Hematopoietic multipotent progenitor cell treated with erythropoietin and hydrocortisone succinate and interleukin-3 and kit ligand, for 8 days (in vitro differentiated cells): ENCODE measurements at places on chromosomes 11 and 22.
A peak's percentile ranks its signal among the peaks of the same experiment; 100 is the strongest.

DNA sequence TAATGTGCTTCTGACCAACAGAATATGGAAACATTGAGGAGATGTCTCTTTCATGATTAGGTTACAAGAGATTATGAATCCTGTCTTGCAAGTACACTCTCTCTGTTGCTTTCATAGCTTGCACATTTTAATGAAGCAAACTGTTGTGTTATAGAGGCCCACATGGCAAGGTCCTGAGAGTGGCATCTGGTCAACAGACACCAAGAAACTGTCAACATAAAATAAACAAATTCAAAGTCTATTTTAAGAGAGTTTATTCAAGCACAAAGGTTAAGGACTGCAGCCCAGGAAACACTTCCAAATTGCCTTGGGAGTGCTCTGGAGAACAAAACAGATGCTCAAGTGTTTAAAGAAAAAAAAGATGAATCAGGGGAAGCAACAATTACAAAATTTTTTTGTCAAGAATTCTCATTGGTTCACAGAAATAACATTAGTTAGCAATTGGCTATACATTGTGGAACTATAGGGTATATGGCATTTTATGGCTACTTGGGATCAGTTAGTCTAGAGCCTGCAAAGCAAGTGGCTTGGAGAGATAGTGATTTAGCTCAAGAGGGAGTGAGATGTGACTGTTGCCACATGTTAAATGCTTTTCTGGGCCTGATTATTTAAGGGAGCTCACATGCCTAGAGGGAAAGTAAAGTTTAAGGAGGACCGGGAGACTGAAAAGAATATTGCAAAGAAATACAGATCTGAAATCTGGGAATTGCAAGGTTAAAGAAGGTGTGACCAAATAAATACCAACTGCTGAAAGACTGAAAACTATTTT, 54.6 kb downstream of the CTSC start:
- no peak for DNase-seq

DNA sequence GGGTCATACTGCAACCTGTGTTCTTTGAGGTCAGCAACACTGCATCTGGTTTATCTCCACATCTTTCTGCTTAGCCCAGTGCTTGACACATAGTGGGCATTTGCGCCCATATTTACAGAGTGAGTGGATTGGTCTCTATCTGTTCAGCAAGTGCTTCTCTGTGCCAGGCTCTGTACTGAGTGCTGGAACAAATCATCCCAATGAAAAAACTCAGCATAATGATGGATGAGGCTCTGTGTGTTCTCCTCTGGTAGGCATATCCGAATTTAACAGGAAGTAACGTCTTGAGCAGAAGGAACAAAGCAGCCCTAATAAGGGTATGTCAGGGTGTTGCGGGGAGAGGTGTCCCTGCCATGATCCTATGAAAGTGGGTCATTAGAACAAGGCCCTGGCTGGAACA, 46.0 kb downstream of the MCM5 start:
- no peak for DNase-seq

GRCh38 chr22:24758164-24758799, 16.2 kb downstream of the PIWIL3 start:
- DNase-seq = peak; percentile 88

- DNase-seq = no peak
These were observed 18.1 kb upstream of the ELF5 start for GRCh38 chr11:34531663-34532062.

DNA sequence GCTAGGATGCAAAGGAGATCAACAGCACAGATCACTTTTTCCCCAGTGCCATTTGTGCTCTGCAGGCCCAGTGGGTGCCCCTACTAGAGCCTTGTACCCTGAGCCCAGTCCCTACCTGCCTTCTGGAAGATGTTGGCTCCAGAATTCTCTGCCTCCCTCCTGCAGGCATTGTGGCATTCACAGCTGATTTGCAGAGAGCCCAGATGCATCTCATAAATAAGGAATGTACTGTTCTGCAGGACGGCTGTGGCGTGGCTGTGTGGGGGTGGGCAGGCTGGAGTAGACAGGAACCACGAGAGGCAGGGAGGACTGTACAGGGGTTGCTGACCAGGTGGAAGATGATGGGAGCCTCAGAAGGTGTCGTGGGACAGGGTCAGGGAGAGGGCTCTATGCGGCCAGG, 11.2 kb upstream of the MIAT start:
- no peak for DNase-seq

GRCh38 chr22:40212121-40212520, 34.4 kb downstream of the TNRC6B start:
- DNase-seq = no peak

GRCh38 chr22:23775779-23776375, 3.2 kb downstream of the MMP11 start:
- no peak for DNase-seq

GRCh38 chr11:44604171-44604581, 38.7 kb downstream of the CD82 start:
- DNase-seq = no peak

- no peak for DNase-seq
These were observed 185.1 kb downstream of the CWF19L2 start for GRCh38 chr11:107272561-107272960.

GRCh38 chr22:17232406-17232805, 13.2 kb upstream of the ADA2 start:
- DNase-seq = no peak

DNA sequence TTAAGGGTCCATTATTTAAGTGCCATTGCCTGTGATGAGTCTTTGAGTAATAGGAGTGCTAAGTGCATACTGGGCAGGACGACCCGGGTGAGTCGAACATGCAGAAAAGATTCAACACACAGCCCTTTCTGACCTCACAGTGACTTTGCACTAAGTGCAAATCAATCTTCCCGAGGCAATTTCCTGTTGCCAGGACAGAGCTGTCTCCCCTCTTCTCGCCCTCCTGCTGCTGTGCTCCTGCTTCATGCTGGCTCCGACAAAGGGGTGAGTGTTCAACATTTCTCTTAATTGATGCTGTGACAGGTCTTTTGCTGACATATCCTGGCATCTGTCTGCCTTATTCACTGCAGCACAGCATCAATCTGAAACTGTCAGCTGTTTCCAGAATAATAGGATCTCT, 42.0 kb downstream of the MCHR1 start:
- DNase-seq = no peak

DNA sequence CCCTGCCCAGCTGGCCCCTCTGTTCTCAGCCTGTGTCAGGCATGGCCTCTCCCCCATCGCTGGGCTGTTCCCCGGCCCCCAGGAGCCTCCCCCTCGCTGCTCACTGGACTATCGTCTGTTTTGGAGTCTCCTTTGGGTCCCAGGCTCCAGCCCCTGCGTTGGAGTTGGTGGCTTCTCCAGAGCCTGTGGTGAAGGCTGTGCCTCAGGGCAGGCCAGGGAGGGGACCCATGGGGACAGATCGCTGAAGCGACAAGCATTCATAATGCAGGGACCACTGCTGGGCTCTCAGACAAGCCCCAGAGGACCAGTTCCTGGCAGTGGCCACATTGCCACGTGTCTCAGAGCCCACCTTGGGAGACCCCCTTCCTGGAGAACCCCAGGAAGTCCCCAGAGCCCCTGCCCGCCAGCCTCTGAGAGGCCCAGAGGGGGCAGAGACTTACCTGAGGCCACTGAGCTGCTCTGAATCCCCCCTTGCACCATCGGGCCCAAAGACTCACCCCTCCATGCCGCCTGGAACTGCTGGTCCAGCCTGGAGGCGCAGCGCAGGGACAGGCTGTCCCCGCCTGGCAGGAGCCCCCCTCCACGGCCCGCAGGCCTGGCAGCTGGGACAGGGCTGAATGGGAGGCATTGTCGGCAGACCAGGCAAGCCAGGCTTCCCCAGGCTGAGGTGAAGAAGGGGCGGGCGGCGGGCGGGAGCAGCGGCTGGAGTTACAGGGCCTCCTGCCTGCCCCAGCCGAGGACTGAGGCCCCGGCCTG, at the start of gene CHADL:
Gene CHADL, minus strand, starts transcription at position 555 of the 756 bp plus-strand sequence. Its CDS starts 50 bp downstream, at position 505.
- no peak for DNase-seq

DNA sequence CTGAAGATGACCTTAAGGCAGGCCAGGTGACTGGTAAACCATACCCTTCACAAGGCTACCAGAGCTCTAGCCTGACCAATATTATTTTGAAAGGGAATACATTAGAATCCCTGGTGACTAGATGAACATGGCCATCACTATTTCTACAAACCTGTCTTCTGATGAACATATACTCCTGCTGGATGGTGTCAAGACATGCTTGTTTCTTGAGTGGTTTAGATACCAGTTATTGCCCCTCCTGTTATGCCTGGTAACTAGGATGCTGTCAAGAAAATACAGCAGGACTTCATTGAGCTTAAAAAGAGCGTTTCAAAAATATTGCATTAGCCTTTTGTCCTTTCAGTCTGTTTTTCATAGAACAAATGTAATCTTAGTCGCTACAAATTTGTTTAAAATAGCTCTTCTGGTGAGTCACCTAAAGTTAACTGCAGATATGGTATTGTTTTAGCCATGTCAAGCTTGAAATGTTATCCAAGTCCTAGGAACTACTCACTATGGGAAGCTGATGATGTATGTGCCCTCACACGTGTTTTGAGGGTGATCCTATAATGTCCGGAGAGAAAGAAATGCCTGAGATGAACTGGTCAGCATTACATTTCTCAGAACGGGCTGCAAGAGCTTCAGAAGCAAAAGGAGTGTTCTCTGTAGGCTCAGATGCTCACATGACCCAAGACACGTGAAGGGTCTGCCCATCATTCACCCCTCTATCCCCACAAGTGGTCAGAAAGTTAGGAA, 20.6 kb downstream of the ADM start:
- DNase-seq = no peak

DNA sequence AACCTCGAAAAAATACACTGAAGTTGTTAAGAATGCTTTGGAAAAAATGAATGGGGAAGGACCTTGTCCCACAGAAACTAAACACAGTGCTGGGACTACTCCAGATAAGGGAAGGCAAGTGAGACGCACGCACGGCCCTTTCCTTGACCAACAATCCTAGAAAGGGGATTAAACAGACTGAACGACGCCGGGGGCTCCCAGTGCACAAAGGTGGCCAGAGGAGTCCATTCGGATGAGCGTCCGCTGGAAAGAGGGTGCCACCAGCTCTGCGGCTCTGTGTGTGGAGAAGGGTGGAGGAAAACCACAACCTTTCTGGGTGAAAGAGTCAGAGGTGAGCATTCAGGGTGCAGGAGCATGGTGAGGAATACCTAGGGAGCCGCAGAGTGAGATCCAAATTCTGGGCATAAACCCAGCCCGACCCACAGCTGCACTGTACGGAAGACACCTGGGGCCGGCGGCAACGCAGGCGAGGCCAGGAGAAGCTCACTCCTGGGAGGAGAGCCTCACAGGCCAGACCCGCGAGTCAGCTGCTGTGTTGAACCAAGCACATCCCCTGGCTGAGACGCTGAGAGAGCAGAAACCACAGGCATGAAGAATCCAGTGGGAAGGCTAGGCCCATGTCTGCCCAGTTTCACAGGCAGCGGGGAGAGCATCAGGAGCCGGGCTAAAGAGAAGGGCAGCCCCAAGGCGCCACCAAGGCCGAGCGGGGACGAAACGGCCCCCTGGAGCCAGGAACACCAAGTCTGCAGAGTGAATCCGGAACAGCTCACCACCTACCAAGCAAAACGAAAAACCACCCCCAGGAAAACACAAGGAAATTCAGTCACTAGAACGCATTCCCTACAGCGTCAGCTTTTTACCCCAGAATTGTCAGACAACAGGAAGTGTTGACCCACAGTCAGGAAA, 177.1 kb downstream of the BRD1 start:
- DNase-seq = no peak

DNA sequence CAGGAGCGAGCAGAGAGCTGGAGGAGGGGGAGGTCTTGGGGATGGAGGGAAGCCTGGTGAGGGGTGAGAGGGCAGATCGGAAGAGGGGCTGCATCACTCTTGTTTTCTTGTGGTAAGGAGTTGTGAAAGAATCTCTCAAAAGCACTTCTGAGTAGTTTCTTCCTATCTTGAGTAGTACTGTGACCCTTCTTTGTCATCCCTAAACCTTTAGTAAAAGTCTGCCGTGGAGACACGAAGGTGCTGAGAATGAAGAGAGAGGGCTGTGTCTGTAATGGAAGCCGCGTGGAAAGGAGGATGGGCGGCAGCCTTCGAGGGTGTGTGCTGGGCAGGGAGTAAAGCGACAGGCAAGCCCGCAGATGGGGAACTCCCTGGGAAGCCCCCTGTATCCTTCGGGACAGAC, 237.8 kb downstream of the TBC1D22A start:
- DNase-seq = no peak

DNA sequence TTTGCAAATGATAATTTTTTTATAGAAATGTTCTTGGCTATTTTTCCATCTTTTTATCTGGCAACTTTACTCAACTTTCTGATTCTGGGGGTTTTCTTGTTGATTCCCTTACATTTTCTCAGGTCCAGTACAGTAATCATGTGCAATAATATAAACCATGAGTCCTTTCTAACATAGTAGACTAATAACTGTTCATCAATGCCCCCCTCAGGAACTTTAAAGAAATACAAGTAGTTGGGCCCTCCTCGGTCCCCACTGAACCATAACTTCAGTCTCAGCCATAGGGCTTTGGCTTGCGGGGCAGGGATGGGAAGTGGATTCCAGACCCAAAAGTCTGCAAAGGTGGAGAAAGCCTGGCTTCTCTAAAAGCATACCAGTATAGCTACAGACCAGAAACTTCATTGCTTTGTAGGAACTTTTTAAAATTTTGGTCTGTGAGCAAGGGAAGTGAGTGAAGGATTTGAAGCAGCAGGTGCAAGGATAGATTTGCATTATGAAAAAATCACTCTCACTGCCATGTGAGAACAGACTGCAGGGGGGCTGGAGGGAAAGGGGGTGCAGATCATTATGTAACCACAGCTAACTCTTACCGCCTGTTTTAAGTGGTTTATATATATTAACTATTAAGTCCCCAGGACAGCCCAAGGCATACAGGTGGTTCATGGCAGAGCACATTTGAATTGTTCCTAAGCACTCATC, 10.4 kb upstream of the TUB start:
- peak; percentile 43 for DNase-seq

DNA sequence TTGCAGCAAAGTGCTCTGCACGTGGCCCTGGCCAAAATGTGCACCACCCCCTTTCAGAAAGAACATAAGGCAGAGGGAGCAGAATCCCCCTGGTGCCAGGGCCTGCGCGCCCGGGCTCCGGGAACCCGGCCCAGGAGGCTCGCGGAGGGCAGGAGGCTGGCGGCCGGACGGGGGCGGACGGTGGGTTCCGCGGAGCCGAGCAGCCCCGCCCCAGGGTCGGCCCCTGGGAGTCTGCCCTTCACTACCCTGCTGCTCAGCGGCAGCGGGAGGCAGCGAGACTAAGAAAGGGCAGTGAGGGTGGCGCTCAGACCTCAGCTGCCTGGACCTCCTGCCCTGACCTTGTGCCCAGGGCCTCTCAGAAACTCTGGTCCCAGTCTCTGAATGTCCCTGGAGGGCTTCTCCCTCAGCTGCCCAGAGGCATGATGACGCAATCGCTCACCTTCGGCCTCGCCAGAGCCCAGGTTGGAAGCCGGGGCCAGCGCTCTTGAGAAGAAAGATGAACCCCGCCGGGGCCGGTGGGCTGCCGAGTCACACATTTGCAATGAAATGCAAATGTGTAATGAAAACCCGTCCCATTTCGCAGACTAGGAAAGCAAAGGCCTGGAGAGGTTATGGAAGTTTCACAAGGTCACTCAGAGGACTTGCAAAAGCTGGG, 1.1 kb upstream of the CLMP start:
- DNase-seq = no peak

- DNase-seq = no peak
These were observed 184.8 kb downstream of the DSCAML1 start for GRCh38 chr11:117612177-117612576.

- no peak for DNase-seq
These were observed 42.3 kb downstream of the C11orf96 start for GRCh38 chr11:43984519-43985385.
